ENCODE measurements at places on chromosomes 12 and 14. TPM values are rescaled to one million over a fixed set of nuclear protein-coding genes. Genes with fewer than 3 reads are reported as not detected.

DNA sequence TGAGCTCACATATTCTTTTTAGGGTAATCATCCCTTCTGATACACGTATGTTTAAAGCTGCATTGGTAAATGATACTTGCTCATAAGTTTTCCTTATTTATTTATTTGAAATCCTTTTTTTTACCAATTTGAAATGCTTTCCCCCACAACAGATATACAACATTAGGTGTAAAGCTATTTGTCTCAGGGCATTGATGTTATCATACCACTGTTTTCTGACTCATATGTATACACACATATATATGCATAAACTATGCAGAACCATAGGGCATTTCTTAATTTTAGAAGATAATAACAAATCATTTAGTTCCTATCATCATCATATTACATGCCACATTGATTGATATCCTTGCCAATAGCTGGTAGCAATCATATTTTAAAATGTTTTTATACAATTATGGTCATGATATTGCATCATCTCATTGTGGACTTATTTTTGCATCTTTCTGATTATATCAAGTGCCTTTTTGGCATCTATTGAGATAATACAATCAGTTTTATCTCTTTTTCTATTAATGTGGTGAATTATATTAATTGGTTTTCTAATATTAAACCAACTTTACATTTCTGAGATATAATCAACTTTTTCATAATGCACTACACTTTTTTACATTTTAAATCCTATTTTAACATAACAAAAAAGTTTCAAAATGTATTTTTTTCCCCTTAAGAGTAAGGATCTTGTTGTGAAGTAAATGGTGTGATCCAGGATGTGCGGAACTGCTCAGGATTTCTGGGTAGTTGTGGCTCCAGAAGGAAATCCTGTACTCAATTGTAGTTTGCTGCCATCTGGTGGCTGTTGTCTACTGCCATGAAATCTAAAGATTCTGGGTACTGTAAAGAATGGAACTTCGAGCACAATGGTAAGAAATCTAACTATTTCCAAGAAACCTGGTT lies 16.7 kb downstream of the OR9K2 start:
- DNase-seq: peak; percentile 21

ACSS3 gene
- 7.7 TPM for polyA plus RNA-seq

GRCh38 chr12:12627308-12627827 lies 15.7 kb downstream of the CREBL2 start:
- DNase-seq: no peak

DNA sequence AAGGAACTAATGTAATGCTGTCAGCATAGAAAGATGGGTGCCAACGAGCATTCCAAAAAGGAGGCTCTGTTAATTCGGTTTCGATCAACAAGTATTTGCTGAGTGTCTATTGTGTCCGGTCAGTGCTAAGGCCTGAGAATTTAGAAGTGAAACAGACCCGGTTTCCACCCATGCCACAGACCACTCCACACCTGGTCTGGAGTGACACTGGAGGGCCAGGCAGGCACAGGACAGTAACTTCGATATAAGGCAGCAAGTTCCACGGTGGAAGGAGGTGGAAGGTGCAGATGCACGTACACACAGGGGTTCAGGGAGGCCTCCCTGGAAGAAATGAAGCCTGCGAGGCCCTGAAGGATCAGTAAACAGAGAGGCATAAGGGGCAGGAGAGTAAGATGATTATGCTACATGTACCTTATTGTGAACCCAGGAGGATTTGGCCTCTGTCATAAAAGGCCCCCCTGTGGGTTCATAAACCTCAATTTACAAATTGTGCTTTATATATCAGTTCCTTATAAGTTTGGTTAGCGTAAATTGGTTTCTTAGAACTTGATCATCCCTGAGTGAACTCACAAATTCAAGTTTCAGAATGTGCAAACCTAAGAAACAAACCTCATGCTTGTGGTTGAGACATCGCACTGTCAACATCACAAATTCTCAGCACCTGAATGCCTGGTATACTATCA lies 25.9 kb downstream of the SSH1 start:
- no peak for DNase-seq

DNA sequence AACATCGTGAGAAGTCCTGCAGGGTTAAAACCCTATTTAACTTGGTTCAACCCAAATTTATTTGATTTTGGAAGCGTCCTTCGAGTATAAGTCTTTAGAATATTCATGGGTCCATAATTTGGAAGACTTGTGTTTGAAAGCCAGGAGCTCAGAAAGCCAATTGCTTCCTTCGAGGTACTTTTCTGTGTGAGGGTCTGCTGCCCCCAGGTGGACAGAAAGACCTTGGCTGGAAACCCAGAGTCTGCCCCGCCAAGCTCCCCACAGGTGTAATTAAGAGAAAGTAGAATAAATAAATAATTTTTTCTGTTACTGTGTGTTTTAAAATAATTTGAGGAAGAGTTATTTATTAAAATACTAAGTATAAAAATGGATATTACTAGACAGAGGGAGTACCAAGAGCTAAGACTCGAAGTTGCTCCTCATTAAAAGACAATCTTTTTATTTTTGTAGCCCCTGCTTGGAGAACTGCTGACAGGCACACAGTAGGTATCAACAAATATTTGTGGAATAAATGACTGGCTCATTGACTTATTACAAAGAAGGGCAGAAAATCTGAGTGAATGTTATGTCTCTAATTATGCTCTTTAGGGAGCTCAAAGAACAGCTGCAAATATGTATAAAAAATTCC lies 105.8 kb downstream of the PAH start:
- peak; percentile 46 for DNase-seq

MYF5 gene
- polyA plus RNA-seq: 28.4 TPM

RFX4 gene
- not detected for polyA plus RNA-seq

DNA sequence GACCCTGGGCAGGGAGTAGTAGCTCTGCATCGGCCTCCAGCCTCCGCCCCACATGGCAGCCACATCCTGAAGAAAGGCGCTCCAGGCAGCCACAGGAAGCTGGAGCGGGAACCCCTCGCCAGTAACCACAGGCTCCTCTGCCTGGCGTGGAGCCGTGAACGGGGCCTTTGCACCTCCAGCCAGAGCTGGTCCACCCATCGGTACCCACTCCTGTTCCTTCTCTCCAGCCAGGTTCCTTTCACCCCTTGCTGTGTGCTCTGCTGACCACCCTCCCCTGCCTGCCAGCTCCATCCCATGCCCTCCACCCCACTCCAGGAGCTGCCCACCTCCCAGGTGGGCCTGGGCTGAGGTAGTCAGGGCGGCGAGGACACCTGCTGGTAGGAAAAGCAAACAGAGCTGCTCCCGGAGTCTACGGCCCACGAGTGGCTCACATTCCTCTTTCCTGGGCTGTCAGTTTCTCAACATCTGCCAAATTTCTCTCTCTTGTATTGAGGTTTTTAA lies 2.7 kb downstream of the TGFB3 start:
- DNase-seq: peak; percentile 73

GRCh38 chr12:26028953-26029735 lies 70.7 kb downstream of the RASSF8 start:
- no peak for DNase-seq

ALDH6A1 gene
- 13.6 TPM for polyA plus RNA-seq

KRT3 gene
- polyA plus RNA-seq: not detected

ANKS1B gene
- 3.3 TPM for polyA plus RNA-seq

GRCh38 chr12:19462406-19462805 lies 23.1 kb downstream of the AEBP2 start:
- DNase-seq: peak; percentile 61

DNA sequence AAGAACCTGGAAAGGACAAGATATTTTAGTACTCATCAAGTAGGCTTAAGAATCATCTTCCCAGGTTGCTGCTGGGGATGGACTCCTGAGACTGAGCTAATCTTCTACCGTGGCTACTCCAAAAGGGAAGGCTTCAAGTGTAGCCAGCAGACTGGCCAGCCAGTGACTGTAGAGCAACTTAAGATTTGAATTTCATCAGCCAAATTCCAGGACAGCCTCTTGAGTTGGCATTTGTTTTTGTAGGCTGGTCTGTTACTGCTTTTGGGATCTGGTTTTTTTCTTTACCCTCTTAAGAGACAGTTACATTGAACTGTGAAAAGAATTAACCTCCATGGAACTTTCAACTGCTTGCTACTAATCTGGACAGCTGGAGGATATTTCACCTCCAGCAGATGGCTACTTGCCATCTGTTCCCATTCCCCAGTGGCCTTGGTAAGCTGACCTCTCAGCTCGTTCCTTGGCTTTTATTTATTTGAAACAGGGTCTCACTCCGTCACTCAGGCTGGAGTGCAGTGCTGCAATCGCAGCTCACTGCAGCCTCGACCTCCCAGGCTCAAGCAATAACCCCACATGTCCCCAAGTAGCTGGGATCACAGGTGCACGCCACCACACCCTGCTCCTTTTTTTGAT lies 20.7 kb downstream of the VTI1B start:
- no peak for DNase-seq

GPD1 gene
- polyA plus RNA-seq: 51.7 TPM

DNA sequence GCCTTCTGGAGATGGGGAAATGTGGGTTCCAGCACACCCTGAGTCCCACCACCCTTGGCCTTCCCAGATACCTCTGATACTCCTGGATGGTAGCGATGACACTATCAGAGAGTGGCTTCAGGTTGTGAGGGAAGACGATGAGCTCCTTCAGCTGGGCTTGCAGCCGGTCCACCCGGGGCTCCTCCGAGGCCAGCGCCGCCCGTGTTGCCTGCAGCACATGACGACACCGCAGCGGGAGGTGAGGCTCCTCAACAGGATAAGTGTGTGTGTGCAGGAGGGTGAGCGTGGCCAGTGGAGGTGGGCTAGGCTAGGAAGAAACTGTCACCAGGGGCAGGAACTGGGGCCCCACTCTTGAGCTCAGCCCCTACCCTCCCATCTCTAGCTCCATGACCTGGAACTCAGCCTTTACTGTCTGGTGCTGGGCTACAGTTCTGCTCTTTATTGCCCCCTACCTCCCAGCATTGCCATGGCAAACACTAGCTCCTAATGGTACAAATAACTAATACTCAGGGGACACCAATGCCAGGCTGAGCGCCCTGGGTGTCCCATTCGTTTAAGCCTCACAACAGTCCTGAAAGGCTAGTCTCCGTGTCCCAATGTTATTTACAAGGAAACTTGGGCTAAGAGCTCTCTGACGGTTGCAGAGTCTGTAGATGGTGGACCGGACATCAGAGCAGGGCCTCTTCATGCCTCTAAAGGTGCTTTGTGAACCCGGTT lies 64.1 kb downstream of the SYNE3 start:
- DNase-seq: no peak

DNA sequence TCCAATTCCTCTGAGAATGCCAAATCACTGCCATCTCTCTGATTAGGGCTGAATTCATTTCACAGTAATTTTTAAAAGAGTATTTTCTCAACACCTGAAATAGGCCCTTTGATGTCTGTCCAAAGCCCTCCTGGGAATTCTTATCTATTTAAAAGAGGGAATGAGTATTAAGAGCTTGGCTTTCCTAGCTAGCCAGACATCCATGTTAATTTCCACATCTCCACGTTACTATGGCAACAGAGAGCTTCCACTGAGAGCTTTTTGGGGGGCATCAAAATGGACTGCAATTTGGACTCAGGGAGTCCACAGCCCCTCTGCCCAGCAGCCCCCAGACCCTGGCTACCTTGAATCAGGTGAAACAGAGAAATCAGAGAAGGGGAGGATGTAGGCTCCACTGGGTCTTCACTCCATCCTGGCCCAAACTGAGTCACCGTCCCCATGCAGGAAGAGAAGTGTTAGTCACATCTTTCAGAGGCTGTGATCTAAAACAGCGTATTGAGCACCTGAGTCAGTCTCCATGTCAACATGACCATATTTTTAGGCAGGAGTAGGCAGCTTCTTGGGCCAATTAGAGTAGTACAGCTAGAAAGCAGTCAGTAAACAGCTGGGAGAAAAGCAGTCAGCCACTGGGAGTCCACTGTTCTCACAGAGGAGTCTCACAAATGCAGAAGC lies 7.0 kb upstream of the FICD start:
- no peak for DNase-seq

DNA sequence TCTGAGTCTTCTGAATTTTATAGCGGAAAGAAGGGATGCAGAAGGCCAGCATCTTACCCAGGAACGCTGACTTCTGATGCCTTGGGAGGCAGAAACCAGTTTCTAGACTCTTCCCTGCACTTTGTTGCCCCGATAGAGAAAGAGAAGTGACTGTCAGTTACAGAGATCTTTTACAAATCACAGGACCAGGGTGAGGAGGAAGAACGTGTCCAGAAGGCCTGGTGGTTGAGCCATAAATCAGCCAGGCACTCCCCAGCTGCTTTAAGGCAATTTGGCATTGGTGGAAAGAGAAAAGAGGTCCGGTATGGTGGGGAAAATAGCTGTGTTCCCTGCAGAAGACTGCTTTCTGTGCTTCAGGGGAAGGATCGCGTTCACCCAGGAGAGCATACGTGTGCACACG lies 88.7 kb upstream of the KCNA1 start:
- DNase-seq: no peak

- DNase-seq: no peak
Measured at GRCh38 chr14:89424241-89424640, 7.2 kb upstream of the FOXN3 start.

GRCh38 chr12:95548056-95548538 lies 3.2 kb downstream of the USP44 start:
- no peak for DNase-seq

DNA sequence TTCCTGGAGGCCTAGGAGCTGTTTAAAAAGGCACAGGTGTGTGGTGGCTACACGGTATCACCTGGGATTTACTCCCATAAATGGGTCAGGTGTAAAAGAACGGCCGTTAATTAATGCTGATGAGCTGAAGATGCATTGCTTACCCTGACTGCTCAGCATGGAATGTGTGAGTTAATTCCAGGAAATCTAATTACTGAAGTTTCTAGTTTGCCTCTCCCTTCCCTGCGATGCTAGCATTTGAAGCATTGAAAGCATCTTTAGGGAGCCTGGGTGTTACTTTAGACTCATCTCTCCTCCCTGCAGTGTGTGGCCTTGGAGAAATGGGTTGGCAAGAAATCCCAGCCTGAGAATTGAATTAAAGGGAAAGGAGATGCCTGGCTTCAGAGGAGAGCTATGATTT lies 415.9 kb downstream of the FUT8 start:
- DNase-seq: no peak

GRCh38 chr12:111068290-111068689 lies 147.9 kb upstream of the MYL2 start:
- peak; percentile 10 for DNase-seq

RITA1 gene
- polyA plus RNA-seq: 6.9 TPM

- DNase-seq: no peak
Measured at GRCh38 chr12:105229371-105229770, 6.6 kb downstream of the APPL2 start.

GRCh38 chr12:13603953-13604352 lies 377.4 kb downstream of the GRIN2B start:
- DNase-seq: no peak

RPGRIP1 gene
- polyA plus RNA-seq: 0.44 TPM

GRCh38 chr14:96088911-96089310 lies 49.7 kb downstream of the C14orf132 start:
- DNase-seq: no peak

DNA sequence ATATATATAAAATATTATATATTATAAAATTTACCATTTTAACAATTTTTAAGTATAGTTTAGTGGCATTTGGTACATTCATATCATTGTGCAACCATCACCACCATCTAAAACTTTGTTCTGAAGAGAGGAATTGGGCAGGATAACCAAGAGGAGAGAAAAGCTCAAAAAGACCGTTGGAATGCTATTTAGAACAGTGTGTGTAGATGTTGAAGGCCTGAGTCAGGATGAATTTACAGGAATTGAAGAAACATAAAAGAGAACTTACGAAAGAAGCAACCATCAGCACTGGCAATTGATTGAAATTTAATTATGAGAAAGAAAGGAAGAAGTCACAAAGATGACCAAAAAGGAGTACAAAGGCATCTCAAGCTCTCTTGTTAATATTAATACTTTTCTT lies 196.9 kb upstream of the PWP1 start:
- no peak for DNase-seq

KLHL33 gene
- polyA plus RNA-seq: 0.92 TPM

GRCh38 chr12:52285851-52286530 lies 5.3 kb downstream of the KRT81 start:
- DNase-seq: no peak

GRCh38 chr12:40015345-40015744 lies 90.5 kb downstream of the SLC2A13 start:
- DNase-seq: no peak
